ENCODE measurements at places on chromosomes 5 and 9. TPM values are rescaled to one million over a fixed set of nuclear protein-coding genes. Genes with fewer than 3 reads are reported as not detected.

Gene PDE8B
- total RNA-seq: 5.9 TPM

Gene SPINK7
- total RNA-seq: 65.3 TPM

Gene STKLD1
- total RNA-seq: not detected

Gene BTNL9
- 34.1 TPM for total RNA-seq

GRCh38 chr9:110414471-110414870, 76.8 kb upstream of the TXNDC8 start:
- no peak for DNase-seq

GRCh38 chr5:110879675-110880074, 140.9 kb downstream of the SLC25A46 start:
- no peak for DNase-seq

- no peak for DNase-seq
These were observed 502.7 kb upstream of the KLF4 start for GRCh38 chr9:107992271-107992670.

DNA sequence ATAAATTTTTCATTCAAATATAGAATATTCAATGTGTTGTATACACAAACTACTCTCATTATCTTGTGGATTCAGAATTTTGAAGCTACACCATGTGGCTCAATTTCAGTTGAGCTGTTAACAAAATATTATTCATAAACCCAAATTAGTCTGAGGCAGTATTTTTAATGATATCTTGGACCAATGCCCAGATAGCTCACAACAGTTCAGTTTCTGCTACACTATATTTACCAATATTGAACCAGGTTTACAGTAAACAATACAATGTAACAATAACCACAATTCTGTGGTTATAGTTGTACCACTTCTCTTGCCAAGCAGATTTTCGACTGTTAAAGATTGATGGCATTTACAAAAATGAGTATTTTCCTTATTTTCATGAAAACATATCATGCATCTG, 99.9 kb downstream of the SSBP2 start:
- DNase-seq: no peak

DNA sequence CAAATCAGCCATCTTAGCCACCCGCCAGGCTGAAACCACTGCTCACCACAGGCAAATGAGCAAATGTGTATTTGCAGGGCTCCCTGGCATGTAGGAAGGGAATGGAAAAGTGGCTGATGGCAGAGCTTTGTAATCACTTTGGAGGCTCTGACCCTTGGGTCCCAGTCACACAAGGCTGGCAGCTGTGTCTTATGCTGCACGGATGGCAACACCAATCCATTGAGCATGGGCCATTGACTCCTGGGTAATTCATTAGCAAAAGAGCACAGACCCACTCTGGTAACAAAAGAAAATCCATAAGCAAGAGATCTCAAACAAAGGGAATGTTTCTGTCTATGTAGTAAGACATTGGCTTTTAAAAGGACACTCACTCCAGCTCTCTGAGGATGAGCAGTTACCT, 57.6 kb downstream of the SPOCK1 start:
- DNase-seq: no peak

DNA sequence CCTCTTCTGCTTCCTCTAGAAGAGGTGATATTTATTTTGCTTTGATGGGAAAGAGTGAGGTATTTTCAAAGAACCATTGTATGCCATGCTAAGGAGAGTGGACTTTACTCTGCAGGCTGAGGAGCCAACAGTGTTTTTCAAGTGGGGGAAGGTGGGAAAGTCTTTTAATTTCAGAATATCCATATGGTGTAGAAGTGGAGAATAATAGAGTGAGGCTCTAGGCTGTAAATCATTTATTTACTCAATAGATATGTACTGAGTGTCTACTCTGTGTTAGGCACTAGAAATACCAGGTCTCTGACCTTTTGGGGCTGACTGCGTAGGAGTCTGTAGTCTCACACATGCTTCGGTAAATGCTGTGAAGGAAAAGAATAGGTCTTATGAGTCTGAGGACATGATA, 30.7 kb upstream of the TENT2 start:
- no peak for DNase-seq

DNA sequence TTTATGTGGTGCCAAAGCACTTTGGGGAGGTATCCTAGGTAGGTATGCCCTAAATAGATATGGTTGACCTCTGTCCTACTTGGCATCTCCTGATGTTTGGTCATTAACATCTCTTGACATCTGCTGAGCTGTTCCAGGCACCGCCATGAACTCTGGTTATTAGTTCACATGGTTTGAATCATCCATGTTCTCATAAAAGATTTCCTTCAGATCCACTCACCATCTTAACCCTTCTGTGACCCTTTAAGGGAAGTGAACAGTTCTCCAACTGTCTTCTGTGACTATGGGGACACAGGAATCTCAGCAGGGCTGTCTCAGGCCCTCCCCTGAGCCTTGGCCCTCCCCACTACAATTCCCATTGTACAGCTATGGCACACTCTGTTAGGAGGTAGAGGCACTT, 167.7 kb downstream of the CDH6 start:
- DNase-seq: no peak

Gene GFI1B
- total RNA-seq: not detected

DNA sequence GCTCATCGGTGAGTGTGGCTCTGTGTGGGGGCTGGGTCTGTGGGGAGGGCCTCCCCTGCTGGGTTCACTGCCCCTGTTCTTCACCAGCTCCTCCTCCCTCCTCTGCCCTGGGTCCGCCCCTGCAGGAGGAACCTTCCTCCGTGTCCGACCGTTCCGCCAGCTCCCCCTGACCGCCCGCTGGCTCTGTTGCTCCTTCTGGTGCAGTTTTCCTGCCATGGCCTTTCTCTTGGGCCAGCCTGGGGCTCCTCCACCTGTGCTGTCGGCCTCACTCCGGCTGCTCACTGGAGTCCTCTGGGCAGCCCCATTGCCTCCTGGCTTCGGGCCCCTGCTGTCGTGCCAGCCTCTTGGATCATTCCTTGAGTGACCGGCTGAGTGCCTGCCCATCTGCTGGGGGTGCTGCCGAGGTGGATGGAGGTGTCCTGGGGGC, 12.3 kb downstream of the RNU6ATAC start:
- DNase-seq: no peak

GRCh38 chr9:20988671-20989315, 42.6 kb downstream of the HACD4 start:
- DNase-seq: no peak

DNA sequence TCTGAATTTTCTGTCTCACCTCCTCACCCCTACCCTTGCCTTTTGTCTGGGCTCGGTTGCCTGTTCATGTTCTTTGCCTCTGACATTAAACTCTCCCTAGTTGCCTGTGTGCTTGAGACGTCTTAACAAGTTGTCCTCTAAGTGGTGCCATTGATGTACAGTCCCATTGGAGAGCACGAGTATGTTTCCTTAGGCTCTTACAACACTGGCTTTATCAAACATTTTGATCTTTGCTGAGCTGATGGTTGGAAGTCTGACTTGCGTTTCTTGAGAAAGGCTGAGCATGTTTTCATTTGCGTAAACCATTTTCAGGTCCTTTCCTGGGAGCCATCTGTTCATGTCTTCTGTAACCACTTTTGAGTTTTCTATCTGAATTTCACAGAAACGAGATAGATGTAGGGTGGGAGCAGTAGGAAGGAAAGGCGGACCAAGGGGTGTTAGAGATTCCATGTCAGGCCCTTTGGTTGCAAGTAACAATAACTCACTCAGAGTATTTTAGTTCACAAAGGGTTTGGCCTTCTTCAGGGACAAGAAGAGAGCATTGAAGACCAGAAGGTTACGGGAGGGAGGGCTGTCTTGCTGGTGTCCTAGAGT, 35.4 kb downstream of the OTULIN start:
- DNase-seq: no peak

- DNase-seq: no peak
These were observed 747.8 kb downstream of the CDH18 start for GRCh38 chr5:19240170-19240569.

DNA sequence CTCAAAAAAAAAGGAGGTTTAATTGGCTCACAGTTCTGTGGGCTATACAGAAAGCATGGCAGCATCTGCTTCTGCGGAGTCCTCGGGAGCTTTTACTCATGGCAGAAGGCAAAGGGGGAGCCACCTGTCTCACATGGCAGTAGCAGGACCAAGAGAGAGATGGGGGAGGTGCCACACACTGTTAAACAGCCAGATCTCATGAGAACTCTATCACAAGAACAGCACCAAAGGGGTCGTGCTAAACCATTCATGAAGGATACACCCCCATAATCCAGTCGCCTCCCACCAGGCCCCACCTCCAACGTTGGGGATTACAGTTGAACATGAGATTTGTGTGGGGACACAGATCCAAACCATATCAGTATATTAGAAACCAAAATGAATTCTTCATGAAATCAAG, 28.3 kb upstream of the CXXC5 start:
- no peak for DNase-seq

DNA sequence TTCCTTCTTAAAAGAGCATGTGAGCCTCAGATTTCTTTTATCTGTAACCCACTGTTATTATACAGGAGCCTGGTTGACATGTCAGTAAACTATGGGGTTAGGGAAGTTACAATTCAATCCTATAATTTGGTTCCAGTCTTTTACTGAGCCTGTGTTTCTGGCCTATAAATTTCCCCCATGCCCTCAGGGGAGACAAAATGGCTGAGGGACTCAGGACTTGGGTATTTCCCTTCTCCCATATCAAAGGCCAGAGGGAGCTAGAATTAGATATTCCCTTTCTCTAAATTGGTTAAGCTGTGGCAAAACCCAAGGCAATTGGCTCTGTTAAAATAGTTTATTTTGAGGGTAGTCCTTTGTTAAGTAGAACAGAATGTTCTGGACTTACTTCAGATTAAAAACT, 823.2 kb downstream of the TLE1 start:
- no peak for DNase-seq

- DNase-seq: peak; percentile 52
These were observed 11.5 kb downstream of the CCDC69 start for GRCh38 chr5:151212406-151212798.

- no peak for DNase-seq
These were observed 7.4 kb upstream of the C5orf46 start for GRCh38 chr5:147913786-147914185.

Gene SELENOP
- total RNA-seq: 344 TPM

Gene SLC4A9
- 0.25 TPM for total RNA-seq

GRCh38 chr5:119285070-119285916, 70.5 kb upstream of the TNFAIP8 start:
- no peak for DNase-seq

- no peak for DNase-seq
These were observed 61.8 kb downstream of the DRD1 start for GRCh38 chr5:175382171-175382570.

Gene NUTM2G
- not detected for total RNA-seq

DNA sequence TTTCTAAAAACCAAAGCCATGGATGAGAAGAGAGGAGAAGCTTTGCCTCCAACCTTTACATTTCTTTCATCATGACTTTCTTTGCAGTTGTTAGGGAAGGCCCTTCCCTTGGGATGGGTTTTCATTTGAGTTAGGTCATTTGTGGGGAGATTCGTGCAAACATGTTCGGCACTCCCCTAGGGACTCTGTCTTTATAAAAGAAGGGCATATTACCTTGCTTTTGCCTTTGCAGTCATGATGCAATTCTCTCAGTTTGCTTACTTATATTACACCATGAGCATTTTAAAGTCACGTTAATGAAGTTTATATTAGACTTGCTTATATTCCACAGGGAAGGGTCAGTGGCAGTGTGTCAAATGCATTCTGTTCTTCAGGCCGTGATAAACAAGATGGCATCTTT, 289.3 kb upstream of the WWC1 start:
- no peak for DNase-seq

Gene PCDHB14
- 4.2 TPM for total RNA-seq

- no peak for DNase-seq
These were observed 65.9 kb downstream of the PPARGC1B start for GRCh38 chr5:149796030-149796429.

GRCh38 chr9:4530375-4530774, 40.1 kb downstream of the SLC1A1 start:
- no peak for DNase-seq

DNA sequence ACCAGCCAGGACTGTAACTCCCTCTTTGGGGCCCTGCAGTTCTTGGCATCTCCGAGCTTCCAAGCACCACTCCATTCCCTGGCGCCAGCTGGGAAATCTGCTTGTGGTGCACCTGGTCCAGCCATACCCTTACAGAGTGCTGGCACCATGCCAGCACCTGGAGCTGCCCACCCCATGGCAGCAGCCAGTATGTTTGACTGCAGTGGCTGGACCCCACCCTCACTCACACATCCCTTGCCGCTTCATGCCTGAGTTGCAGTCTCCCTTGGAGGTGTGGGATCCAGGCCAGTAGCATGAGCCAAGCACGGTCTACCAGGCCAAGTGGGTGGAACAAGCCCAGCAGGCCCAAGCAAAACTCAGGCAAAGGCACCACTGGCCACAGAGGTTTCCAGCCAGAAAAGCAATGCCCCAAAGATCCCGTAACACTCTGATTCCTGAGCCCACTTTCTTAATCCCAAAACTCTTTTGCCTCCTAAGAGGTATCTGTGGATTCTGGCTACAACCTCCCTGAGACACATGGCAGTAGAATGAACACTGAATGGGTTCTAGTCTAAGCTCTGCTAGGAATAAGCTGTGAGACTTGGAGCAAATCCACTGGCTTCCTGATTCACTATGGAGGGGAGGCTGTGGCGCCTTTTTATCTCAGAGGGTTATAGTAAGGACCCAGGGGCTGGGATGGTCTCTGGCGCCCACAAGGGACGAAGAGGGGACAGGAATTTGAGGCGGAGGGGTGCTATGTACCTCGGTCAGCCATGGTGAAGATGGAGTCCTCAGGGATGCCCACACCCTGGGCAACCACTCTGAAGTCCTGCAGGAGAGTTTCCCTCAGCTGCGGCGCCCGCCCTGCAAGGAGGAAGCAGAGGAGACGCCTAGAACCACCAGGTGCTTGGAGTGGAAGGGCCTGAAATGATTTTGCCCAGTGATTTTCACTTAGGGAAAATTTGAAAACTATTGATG, 5.6 kb downstream of the AMBP start:
- no peak for DNase-seq

Gene ALDH7A1
- 63.6 TPM for total RNA-seq

DNA sequence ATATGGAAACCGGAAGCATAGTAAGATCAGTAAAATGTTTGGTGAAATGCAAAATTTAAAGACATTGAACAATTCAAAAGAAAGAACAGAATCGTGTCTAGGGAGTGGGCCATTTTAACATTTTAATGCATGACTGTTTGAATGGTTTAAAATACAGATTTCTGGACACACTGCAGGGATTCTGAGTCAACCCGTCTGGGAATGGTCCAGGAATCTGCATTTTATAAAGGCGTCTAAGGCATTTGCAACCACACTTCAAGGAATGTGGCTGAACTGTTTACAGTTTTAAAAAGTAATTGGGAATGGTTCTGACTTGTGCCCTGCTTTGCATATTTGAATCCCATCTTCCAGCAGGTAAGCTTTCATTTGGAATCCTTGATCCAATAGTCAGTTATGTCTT, 811.7 kb upstream of the WWC1 start:
- no peak for DNase-seq

Gene DOK3
- 12.0 TPM for total RNA-seq

GRCh38 chr5:149424371-149425315, 45.6 kb upstream of the IL17B start:
- no peak for DNase-seq

GRCh38 chr9:75467142-75467541, 378.8 kb downstream of the OSTF1 start:
- no peak for DNase-seq

Gene UBE2QL1
- total RNA-seq: 2.5 TPM

GRCh38 chr5:64865662-64866061, 96.9 kb downstream of the CWC27 start:
- DNase-seq: no peak

Gene GNE
- total RNA-seq: 16.0 TPM
